ENCODE measurements at places on chromosomes 11 and 22.

DNA sequence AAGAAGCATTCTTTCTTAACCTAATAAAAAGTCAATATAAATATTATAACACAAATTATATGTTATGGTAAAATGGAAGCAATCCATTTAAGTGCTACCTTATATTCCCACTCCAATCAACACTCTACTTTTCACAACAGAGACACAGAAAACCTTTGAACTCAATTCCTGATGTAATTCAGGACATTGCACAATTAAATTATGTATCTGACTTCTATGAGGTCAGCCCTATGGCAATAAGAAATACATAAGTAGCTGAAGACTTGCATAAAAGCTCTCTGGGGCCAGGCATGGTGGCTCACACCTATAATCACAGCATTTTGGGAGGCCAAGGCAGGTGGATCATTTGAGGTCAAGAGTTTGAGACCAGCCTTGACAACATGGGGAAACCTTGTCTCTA lies 6.8 kb downstream of the OR4D10 start:
- DNase-seq, result no peak

GRCh38 chr11:19940831-19941230 lies 219.4 kb downstream of the DBX1 start:
- no peak for DNase-seq

GRCh38 chr11:55503449-55503848 lies 50.8 kb upstream of the OR4C15 start:
- DNase-seq, result no peak

GRCh38 chr11:2686360-2687222 lies 13.2 kb downstream of the KCNQ1OT1 start:
- DNase-seq, result no peak

DNA sequence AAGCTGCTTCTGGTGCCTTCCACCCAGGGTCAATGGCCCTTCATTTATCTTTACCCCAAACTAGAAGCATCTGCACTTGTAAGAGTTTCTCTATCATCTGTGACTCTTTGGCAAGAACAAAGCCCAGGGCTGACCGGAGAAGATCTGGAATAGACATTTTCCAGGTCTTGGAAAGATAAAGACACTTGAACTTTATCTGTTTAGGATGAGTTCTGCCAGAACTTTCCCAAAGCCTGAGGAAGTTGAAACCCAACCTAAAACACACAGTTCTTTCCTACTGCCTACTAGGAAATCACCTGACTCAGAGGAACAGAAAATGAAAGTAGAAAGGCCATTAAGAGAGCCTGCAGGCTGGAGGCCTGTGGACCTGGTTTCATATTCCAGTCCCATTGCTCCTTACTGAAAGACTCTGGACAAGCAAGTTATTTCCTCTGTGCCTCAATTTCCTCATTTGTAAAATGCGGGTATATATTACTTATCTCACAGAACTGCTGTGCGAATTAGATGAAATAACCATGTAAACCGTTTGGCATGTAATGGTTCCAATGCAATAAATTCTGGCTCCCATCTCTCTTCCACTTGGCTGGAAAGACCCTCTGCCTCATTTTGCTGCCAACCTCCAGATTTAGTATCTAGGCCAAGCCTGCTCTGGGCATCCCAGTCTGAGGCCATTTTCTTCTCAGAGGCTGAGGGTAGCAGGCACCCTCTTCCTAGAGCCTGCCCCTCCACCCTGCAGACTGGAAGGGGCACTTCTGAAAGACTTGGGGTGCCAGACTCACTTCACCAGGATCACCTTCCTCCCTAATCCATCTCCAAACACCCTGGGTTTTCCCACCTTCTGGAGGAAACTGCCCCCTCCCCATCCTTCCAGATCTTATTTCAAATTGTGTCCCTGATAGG lies 1.2 kb downstream of the UBE2L6 start:
- peak; percentile 3 for DNase-seq

GRCh38 chr11:22786475-22786874 lies 43.1 kb downstream of the SVIP start:
- no peak for DNase-seq

GRCh38 chr11:129023968-129024676 lies 81.5 kb upstream of the TP53AIP1 start:
- DNase-seq, result no peak

- DNase-seq, result no peak
These were observed 11.1 kb downstream of the OTOG start for GRCh38 chr11:17558025-17558780.

DNA sequence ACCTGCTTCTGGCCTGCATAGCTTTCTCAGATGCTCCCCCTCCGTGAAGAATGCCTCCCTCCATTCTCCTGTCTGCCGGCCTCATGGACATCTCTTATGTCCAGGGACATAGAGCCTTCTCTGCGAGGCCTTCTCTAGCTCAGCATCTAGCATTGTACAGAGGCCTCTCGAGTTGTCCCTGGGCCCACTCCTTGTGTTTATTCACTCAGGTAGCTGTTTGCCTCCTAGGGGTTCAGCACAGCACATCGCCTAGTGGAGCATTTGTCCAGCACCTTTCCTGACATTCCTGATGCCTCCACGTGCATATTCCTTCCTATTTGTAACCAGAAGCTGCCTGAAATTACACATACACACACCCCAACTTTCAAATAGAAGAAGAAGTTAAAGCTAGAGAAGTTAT lies 101.3 kb downstream of the TBC1D22A start:
- no peak for DNase-seq

DNA sequence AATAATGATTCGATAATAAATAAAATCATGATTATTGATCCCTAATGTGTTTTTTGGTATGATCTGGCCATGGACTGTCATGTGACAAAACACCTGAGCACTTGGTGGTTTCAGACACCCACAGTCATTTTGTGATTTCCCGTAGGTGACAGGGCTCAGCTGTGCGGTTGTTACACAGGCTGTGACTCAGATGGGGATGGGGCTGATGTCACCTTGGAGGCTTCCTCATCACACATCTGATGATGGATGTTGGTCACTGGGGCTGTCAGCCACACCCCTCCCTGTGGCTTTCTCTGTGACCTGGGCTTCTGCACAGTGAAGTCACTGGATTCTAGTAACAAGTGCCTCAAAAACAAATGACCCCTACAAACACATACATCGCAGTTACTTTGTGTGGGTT lies 995.1 kb downstream of the BRD1 start:
- DNase-seq, result no peak
